Left ventricle myocardium superior (tissue), 1 donor: ENCODE measurements at places on chromosomes 12 and 14. TPM values are rescaled to one million over a fixed set of nuclear protein-coding genes. Genes with fewer than 3 reads are reported as not detected.

GRCh38 chr12:4196805-4197420 is 76.6 kb upstream of the CCND2 start:
- DNase-seq: no peak

DNA sequence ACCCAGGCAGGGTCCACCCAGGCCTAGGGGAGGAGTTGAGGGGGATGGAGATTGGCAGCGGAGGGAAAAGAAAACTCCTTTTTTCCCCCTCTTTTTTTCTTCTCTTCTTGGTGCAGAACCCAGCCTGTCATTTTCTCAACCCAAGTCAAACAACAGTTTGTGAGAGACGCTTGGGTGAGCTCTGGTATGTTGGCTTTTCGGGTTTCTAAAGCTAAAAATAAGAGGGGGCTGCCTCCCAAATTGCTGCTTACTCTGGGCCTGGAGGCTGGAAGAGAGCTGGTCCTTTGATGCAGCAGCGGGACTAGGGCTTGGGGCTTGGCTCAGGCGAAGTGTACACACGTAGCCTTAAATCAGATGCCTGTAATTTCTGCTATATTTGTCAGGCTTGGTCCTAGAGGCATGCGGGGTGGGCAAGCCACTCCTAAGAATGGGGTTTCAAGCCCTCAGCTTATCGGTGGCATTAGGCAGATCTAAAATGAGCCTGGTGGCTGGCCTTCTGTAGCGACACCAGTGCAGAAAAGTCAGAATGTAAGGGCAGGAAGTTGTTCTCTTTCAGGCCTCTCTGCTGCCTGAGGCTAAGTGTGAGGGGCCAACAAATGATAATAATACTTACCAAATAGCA is 816 bp upstream of the SLC8A3 start:
- no peak for DNase-seq

GRCh38 chr12:79033788-79034187 is 169.2 kb downstream of the SYT1 start:
- DNase-seq: no peak

- DNase-seq: no peak
These were observed 160.8 kb downstream of the UNC79 start for GRCh38 chr14:93591506-93591905.

GRCh38 chr14:28653521-28653920 is 113.1 kb upstream of the FOXG1 start:
- no peak for DNase-seq

- DNase-seq: no peak
These were observed 33.0 kb downstream of the EMP1 start for GRCh38 chr12:13229504-13229903.

GRCh38 chr14:102951034-102951433 is 28.6 kb downstream of the AMN start:
- DNase-seq: no peak

- DNase-seq: no peak
These were observed 50.2 kb upstream of the NID2 start for GRCh38 chr14:52119030-52119429.

GRCh38 chr12:90515199-90516175 is 439.5 kb downstream of the CCER1 start:
- DNase-seq: no peak

GRCh38 chr14:50846226-50846880 is 15.4 kb upstream of the NIN start:
- DNase-seq: no peak

DNA sequence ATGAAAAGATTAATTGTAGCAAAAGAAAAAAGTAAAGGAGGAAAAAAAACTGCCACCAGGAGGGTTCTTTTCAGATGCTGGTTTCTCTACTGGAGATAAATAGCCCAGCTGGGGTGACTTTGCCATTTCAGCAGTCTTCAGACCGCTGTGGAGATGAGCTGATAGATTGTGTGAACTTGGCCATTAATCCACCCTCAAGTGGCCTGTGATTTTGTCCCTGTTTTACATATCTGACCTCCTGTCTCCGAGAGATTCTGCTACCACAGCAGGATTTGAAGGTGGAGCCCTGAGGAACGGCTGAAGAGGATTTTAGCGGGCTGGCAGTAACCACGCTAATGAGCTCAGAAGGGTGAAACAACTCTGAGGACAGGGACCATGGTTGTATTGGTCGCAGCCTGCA is 72.7 kb downstream of the WSCD2 start:
- no peak for DNase-seq

GRCh38 chr14:54603362-54603761 is 36.4 kb downstream of the SAMD4A start:
- DNase-seq: no peak

- DNase-seq: no peak
These were observed 29.8 kb downstream of the DICER1 start for GRCh38 chr14:95127531-95127911.

DNA sequence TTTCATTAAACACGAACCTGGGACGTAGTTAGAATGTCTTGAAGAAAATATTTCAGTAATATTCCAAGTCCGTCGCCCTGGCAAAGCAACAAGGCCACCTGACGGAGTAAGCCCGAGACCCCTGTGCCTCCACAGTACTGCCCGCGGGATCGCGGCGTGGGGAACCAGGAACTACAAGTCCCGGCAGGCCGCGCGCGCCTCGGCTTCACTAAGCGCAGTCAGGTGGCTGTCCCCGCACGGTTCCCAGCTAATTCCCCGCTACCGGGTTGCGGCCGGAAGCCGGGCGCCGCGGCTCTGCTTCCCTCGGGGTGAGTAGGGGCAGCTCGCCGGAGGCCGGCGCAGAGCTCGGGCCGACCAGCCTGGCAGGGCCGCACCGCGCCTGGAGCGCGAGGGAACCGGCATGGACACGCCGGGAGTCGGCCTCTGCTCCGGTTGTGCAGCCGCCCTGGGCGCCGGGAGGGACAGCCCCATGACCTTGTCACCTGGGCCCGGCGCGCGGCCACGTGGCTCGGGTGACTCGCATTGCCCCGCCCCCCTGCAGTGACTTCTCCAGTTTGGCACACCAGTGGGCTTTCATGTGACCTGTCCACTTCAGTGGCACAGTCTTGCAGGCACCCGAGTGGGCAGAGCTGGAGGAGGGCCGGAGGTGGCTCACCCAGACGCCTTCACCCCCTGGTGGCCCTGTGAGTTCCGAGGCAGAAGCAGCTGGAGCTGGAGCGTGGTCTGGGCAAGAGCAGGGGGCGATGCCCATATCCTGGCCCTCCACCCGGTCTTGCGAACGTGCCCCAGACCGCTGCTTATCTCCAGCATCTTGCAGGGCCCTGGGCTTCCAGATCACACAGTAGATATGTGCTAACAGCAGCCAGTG is at the start of gene ADCK1:
Gene ADCK1 (plus strand): TSS at position 247 of the 868 bp plus-strand sequence. CDS start 18,870 bp downstream, outside the sequence.
- DNase-seq: peak; percentile 95

DNA sequence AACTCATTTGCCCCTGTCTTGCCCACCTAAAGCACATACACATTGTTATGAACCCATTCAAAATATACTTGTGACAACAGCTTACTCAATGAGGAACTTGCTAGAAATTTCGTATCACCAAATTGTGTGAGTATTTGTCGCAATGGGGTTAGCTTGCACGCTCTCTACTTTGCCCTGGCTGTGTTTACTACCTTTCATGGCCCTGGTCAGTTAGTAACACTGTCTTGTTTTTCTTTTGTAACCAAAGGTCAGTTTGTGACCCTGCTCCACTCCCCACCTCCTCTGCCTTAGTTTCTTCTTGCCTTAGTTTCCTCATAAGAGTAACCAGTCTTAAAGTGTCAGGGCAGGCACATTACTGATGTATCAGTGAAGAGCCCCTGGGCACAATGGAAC is 205.8 kb upstream of the EEA1 start:
- DNase-seq: no peak

- no peak for DNase-seq
These were observed 15.6 kb downstream of the SPRING1 start for GRCh38 chr12:116722245-116722644.

GRCh38 chr12:2215709-2216560 is 163.1 kb downstream of the CACNA1C start:
- no peak for DNase-seq

DNA sequence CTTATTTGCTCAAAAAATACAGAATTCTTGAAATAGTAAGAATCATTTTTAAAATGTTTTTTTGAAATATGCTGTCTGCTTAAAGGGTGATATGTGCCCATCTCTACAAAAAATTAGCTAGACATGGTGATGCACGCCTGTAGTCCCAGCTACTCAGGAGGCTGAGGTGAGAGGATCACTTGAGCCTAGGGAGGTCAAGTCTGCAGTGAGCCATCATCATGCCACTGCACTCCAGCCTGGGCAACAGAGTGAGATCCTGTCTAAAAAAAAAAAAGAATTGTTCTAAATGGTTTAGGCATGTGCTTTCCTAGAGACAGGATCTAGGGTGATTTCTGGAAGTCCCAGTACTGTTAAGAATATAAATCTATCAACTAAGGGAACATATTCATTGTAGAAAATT is 75.6 kb upstream of the HECTD1 start:
- DNase-seq: no peak

GRCh38 chr14:82029038-82029437 is 495.4 kb upstream of the SEL1L start:
- DNase-seq: no peak

DNA sequence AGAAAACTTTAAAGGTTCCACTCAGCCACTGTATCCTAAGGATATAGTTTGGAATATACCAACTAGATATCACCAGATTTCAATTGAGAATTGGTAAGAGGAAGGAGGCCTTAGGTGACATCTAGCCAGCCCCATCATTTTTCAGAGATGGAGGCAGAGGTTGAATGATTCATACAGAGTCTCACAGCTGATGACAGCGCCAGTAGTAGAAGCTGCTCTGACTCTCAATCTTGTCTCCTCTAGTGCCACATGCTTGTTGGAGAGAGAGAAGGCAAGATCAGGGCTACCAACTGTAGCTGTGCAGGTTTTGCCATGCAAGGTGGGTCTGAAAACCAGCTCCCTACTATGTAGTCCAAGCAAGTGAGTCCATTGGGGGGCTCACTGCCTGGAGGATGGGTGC is 6.1 kb downstream of the FRMD6 start:
- DNase-seq: no peak

DNA sequence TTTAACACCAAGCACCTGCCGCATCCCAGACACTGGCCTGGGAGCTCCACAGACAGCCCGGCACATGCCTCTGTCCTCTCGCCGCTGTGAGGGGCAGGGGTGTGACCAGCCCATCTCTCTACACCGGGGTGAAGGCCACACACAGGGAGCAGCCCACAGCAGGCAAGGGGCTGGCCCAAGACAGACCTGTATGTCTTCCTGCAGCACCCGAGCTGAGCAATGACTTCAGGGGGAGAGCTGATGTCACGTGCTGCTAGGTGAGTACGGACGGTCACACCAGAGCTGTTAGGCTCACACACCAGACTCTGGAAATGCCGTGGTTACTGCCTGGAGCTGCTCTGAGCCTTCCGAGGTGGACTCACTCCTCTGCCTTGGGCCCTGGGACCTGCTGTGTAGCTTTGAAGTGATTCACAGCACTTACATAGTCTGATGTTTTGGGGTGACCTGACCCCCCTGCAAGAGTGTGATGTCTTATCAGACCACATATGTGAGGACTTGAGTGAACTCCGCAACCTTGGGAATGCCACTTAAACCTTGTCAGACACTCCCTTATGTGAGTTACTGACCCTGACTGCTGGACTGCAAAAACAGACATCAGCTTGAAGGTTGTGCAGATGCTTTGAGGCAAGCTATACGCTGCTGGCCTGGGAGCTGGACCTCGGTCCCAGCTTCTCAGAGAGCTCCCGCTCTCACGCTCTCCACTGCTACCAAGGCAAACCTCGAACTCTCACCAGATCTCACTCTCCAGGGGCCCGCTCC is 1.8 kb downstream of the XRCC3 start:
- DNase-seq: no peak

GRCh38 chr14:57632649-57633048 is 139.0 kb upstream of the CCDC198 start:
- no peak for DNase-seq

- peak; percentile 48 for DNase-seq
These were observed 41.8 kb downstream of the CORO1C start for GRCh38 chr12:108689314-108690190.

- no peak for DNase-seq
These were observed 21.8 kb downstream of the HOXC4 start for GRCh38 chr12:54075409-54075808.

DNA sequence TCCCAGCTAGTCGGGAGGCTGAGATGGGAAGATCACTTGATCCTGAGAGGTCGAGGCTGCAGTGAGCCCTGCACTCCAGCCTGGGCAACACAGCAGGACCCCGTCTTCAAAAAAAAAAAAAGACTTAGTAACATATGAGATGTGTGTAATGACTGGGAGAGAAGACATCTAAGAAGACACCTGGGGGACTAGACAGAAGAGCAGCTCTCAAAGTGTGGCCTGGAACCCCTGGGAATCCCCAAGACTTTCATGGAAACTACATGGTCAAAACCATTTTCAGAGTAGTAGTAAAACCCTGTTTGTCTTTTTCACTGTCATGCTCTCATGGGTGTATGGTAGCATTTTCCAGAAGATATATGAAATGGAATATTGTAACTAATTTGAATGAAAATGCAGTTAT is 45.3 kb downstream of the R3HDM2 start:
- no peak for DNase-seq

DNA sequence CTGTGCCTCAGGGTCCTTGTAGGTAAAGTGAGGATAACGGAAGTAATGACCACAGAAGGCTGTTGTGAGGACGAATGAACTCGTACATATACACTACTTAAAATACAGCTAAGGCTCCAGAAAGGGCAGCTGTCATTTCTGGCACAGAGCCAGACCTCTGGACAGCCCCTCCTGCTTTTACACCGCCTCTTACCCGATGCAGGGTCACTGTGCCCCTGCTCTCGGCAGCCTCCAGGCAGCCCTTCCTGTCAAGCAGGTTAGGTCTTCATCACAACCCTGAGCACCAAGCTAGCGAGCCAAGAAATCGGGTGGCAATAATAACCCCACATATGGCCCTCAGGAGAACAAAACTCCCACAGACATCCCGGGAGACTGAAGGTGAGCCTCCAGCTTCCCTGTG is 8.5 kb downstream of the TMEM229B start:
- no peak for DNase-seq

- no peak for DNase-seq
These were observed 53.7 kb upstream of the GNPNAT1 start for GRCh38 chr14:52845081-52845480.

PZP gene
- total RNA-seq: 0.35 TPM

TAS2R10 gene
- total RNA-seq: not detected

E2F7 gene
- total RNA-seq: 0.07 TPM

NOP9 gene
- 25.5 TPM for total RNA-seq

PRPF40B gene
- total RNA-seq: 21.1 TPM

GUCY2C gene
- total RNA-seq: not detected

HOXC10 gene
- not detected for total RNA-seq

TAS2R31 gene
- 0.67 TPM for total RNA-seq

RNF212B gene
- not detected for total RNA-seq

NR1H4 gene
- total RNA-seq: not detected

RACGAP1 gene
- 3.4 TPM for total RNA-seq

KRT2 gene
- not detected for total RNA-seq

LRRIQ1 gene
- not detected for total RNA-seq

C1QL4 gene
- total RNA-seq: not detected

TPH2 gene
- not detected for total RNA-seq
